ENCODE measurements at places on chromosomes 16 and 17.

- DNase-seq = no peak
Observed at GRCh38 chr17:81582341-81582740, 30.2 kb upstream of the FAAP100 start.

DNA sequence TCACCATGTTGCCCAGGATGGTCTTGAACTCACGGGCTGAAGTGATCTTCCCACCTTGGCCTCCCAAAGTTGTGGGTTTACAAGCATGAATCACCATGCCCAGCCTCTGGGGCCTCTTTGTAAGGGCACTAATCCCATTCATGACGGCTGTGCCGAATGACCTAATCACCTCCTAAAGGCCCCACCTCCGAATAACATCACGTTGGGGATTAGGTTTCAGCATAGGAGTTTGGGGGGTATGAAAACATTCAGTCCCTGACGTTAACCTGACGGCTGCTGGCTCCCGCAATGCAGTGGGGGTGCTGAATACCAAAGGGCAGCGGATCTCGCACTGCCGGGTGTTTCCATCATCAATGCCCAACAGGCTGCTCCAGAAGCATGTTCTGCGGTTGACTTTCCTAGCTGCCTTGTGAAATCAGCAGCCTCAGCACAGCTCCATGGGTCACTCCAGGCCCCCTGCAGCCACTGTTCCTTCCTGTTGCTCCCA, 120.8 kb upstream of the SEC14L1 start:
- DNase-seq = no peak

- DNase-seq = no peak
Observed at GRCh38 chr16:67531247-67531646, 2.6 kb downstream of the RIPOR1 start.

- no peak for DNase-seq
Observed at GRCh38 chr16:13435415-13435814, 484.5 kb upstream of the ERCC4 start.

GRCh38 chr16:65534121-65534528, 412.3 kb upstream of the CDH11 start:
- DNase-seq = no peak

- no peak for DNase-seq
Observed at GRCh38 chr16:59242556-59242955, 508.4 kb upstream of the GOT2 start.

DNA sequence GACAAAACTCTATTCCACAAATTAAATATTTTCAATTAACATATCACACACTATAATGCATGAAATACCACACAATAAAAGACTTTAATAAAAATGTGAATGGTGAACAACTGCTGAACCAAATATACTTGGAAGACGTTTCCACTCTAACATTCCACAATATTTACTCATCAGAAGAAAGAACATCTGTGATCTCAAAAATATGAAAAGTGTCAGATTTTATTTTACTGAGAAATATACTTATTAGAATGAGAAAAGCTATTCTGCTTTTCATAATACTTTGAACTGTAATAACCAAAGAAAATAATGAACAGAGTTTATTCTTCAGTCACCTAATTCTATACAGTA, 181.8 kb upstream of the AXIN2 start:
- no peak for DNase-seq

GRCh38 chr16:72317446-72317845, 145.5 kb upstream of the PMFBP1 start:
- DNase-seq = no peak

GRCh38 chr17:5381542-5381941, 37.9 kb downstream of the NUP88 start:
- DNase-seq = no peak

- no peak for DNase-seq
Observed at GRCh38 chr16:81715358-81716196, 63.5 kb upstream of the PLCG2 start.

GRCh38 chr17:69503711-69504110, 89.2 kb downstream of the MAP2K6 start:
- no peak for DNase-seq

- no peak for DNase-seq
Observed at GRCh38 chr16:11399261-11399831, 54.1 kb downstream of the RMI2 start.

DNA sequence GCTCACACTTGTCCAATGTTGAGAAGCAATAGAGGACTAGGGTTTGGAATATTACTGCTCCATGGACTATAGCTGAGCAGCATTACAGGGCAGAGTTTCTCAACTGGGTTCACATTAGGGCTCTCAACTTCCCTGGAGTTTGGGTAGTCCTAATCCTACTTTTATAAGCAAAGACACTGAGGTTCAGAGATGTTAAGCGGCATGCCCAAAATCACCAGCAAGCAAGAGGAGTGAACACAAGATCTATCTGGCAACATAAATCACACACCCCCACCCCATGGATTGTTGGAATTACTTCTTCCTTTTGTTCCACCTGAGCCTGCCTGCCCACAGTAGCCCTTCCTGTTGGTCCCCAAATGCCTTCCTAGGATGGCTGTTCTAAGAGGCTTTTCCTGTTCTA, 5.2 kb downstream of the TSNAXIP1 start:
- DNase-seq = no peak

DNA sequence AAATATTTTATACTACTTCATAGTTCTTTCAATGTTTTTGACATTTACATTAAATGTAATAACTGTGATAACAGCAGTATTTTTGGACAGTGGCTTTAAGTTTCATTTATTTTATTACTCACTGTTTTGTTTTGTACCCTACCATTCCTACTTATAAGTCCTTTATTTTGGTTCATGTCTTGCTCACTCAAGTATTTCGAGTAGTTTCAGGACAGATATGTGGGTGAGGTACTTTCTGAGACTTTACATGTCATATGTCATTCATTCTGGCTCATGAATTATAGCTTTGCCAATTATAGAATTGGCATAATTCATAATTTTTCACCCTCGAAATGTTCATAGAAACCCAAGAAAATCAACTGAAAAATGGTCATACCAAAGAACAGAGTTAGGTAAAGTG, 44.4 kb downstream of the PIK3R5 start:
- DNase-seq = no peak

GRCh38 chr17:28492352-28493310, 13.5 kb upstream of the FOXN1 start:
- DNase-seq = no peak

- no peak for DNase-seq
Observed at GRCh38 chr16:85710732-85711131, 22.0 kb upstream of the GINS2 start.

DNA sequence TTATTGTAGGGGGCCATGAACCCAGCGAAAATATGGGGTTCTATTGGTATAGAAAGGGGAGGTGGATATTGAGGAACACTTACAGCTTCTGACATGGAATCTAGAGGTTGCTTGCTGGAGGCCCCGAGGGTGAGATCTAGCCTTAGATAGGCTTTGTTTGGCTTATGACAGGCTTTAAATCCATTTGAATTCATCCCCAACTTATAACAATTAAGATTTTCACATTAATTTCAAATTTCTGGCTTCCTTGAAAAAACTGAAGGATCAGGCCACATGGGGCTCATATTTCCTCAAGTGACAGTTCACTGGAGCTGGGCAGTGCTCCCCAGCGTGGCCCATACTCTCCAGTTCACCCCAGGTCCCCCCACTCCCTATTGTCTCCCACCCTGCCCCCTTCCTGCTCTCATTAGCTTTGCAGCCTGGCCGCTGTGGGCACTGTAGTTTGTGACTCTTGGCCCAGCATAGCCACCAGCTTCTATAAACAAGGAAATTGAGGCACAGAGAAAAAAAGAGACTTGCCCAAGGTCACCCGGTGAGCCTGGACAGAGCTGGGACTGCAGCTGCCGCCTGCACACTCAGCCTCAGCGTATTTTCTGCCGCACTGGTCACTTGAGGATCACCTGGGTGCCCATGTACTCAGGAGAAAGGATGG, 19.8 kb upstream of the ADGRG1 start:
- no peak for DNase-seq

DNA sequence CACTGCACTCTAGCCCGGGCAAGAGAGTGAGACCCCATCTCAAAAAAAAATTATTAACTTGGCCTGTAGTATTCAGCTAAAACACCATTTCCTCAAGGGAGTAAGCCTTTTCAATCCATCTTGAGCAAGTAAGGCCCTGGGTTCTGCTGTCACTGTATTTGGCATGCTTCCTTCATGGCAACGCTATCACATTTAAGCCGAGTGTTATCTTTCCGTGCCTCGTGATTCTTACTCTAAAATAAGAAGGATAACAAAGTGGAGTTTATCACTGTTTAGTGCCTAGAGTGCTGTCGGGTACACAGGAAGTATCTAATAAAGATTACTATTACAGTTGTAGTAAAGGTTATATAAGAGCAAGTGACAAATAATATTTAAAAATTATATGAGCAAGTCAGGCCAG, 8.8 kb downstream of the VPS53 start:
- DNase-seq = no peak

DNA sequence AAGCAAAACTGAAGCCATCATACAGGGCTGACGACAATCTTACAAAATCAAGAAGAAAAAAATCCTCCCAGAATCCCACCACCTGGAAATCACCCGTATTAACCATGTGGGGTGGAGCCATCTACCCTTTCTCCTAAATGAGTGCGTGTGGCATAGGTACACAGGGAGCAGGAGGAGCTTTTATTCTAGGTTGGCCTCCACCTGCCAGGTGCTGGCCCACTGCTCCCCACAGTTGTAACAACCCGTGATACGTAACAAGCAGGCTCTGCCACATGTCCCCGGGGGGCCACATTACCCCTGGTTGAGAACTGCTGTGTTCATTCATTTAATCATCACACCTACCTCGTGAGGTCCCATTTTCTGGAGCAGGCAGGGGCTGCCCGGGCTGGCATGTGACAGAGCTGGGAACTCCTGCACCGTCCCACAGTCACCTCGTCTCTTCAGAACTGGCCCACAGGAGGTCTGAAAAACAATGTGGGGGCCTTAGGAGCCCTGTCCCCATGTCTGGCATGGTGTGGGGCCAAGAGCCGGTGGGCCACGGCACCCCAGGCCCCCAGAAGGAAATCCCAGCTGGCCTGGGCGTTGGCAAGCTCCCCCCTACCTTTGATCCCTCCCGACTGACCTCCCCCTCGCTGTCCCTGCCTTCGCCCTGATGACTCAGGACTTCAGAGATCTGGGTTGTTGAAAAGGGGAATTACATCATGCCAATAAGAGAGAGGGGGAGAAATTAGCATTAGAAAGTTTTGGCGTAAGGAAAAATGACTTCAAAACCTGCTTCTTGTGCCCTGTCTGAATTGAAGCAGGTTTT, 12.9 kb downstream of the CMIP start:
- no peak for DNase-seq

DNA sequence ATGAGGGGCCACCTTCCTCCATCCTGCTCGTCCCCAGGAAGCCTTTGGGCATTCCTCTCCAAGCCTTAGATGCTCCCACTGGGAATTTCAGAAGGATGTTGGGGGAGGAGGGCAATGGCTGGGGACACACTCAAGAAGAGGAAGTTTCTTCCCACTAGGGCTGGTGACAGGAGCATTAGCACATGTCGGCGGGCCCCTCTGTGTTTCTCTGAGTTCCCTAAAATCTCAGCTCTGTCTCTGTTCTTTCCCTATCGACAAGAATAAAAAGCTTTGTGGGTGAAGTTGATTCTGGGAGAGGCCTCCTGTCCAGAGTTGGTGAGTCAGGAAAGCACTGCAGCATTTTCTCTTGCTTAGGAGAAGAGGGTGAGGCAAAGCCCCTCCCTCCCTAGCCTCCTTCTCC, 19.7 kb upstream of the C17orf107 start:
- DNase-seq = no peak

DNA sequence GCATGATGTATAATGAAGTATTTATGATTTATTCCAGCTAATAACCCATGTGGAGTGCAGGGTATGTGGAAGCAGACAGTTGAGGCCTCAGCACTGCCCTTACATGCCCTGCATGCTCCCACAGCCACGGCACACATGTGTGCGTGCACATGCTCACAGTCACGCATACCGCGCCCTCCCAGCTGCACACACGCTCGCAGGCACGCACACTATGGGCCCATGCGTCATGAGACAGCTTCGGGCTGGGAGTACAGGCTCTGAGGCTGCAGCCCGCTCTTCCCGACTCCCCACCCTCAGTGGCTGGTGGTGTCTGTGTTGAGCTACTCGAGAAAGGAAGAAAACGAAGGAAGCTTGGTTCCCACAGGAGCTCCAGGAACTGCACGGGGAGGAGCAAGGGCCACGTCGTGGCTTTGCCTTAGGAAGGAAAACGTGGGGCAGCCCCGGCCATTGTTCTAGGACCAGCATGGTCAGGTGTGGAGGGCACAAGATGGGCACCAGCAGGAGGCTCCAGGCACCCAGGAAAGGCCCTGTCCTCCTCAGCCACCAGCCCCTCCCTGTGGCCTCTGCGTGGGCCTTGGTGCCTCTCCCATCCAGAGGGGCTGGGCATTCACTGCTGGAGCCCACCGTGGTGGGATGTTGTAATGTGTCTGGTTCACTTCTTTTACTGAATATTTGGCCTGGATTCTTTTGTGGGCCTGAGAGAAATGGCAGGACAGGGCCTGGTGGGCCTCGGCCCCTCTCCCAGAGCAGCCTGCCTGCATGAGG, 27.5 kb upstream of the CDH15 start:
- DNase-seq = no peak

DNA sequence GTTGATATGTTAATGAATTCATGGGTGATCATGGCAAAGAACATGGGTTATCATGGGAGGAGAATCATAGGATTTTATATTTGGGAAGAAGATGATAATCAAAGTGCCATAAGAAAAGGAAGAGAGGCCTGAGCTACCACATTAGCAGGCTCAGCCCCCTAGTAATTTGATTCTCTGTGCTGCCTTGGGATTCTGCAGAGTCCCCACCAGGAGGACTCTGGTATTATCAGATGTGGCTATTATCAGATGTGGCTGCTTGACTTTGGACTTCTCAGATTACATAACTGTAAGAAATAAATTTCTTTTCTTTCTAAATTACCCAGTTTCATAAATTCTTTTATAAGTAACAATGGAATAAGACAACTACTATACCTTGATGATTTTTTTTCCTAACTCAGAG, 137.6 kb downstream of the ITFG1 start:
- no peak for DNase-seq

DNA sequence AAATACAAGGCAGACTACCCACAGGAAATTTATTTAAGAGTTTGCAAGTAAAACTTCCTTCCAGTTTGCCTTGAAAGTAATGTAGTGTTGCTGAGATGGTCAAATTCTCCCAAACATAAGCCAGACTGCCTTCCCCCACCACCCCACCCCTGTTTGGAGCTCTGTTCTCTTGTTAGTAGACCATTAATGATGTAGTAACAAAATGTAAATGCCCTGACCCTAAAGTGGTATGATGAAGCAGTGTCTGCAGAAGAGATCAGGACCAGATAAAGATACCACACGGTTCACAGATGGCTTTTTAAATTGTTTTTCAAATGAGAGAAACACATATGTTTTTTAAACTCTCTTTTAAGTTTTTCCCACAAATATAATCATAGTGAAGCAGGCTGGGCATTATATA, 136.4 kb upstream of the TMEM97 start:
- no peak for DNase-seq

- peak; percentile 38 for DNase-seq
Observed at GRCh38 chr17:10121971-10122707, 76.3 kb downstream of the GAS7 start.

DNA sequence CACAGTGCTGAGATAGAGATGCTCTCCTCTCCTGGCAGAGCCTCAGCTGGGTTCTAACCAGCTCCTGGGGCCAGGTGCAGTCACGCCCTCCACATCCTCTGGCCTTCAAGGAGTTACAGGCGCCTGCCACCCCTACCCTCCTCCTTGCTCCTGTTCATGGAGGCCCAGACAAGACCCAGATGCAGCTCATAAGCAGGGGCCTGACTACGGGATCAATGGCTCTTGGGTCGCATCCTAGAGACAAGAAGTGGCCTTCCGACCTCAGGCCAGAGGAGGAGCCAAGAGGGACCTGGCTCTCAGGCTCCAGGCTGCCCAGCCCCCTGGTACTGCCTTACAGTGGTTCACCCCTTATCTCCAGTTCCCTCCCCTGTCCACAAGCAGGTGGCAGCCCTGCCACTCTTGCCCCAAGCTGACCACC, 23.0 kb downstream of the ARHGAP27 start:
- no peak for DNase-seq

Measured in dorsolateral prefrontal cortex (tissue), 122 donors.